ENCODE measurements at places on chromosomes 2 and 18.

GRCh38 chr18:47758000-47758399 is 172.5 kb downstream of the SMAD2 start:
- no peak for DNase-seq

DNA sequence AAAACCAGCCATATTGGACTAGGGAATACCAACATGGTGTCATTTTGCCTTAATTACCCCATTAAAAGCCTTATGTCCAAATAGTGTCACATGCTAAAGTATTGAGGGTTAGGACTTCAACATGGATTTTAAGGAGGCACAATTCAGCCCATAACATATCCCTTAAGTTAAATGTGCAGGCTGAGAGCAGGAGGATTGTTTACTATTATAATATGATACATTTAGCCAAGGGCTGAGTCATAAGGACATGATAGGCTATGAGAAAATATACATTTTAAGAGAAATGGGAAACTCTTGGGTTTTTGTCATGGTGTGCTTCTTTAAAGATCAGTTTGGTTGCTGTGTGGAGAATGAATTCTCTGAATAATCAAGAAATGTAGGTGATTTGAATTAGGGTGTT is 136.8 kb downstream of the RDH14 start:
- DNase-seq: no peak

DNA sequence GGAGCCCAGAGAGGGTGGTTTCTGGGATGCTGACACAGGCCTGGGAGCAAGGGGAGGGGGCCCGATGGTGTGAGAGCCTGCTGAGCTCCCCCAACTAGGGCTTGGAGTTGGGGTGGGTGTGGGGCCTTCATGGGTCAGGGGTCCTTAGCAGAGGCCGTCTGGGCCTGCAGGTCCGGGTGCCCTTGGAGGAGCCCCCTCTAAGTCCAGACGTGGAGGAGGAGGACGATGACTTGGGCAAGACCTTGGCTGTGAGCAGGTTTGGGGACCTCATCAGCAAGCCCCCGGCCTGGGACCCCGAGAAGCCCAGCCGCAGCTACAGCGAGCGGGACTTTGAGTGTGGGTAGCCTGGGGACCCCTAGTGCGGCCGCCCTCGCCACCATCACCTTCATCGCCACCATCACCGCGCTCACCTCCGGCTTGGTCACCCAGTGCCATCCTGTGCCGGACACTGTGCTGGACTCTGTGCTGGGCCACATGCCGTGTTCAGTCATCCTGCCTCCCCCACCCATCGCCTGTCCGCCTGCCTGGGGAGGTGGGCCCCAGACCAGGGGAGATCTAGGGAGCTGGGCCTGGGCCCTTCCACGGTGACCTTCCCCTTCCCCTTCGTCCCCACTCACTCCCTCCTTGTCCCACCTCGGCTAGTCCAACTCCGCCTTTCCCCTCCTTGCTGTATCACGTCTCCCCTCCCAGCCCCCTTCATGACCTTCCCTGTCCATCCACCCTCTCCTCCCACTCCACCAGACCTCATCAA is 980 bp downstream of the SLC4A3 start:
- no peak for DNase-seq

DNA sequence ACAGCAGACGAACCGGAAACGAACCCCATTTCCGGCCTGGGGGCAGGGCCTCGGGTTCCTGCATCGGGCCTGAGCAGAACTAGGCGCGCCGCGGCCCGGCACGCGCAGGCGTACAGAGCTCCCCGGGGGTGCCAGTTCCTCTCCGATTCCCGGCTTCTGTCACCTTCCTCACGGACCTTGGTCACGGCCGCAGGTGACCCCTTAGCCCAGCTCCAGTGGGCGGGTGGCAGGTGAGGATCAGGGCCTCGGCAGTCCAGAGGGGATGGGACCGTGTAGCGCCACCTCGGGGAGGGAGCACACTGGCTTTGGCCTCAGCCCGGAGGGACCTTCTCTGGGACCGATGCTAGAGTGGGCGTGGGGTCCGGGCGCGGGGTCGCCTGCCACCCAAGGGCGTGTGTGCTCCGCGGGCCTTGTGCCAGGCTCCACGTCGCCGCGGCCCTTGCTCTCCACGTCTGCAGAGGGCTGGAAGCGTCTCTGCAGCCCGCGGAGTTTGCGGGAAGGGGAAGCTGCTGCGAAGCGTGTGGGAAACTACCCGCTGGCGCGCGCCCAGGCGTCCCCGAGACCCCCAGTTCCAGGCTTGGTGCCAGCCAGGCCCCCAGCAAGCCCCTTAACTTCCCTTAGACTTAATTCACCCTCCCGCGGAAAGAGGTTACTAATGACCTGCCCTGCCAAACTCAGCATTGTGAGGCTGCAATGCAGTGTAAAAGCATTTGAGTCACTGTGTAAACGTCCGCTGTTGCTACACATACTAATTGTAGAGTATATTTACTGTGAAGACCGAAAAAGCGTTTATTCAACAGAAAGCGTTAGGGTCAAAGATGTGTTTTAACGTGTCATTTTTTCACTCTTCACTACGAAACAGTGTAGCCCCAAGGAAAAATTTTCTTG is at the start of gene TRAPPC12:
TRAPPC12 (plus strand) TSS at position 48 of the 888 bp plus-strand sequence. CDS start 7,930 bp downstream, outside the sequence.
- DNase-seq: peak; percentile 92

GRCh38 chr18:69770238-69770637 is 177.4 kb downstream of the CD226 start:
- DNase-seq: no peak

- DNase-seq: no peak
These were observed 691.2 kb downstream of the EPHA4 start for GRCh38 chr2:220880623-220881596.

DNA sequence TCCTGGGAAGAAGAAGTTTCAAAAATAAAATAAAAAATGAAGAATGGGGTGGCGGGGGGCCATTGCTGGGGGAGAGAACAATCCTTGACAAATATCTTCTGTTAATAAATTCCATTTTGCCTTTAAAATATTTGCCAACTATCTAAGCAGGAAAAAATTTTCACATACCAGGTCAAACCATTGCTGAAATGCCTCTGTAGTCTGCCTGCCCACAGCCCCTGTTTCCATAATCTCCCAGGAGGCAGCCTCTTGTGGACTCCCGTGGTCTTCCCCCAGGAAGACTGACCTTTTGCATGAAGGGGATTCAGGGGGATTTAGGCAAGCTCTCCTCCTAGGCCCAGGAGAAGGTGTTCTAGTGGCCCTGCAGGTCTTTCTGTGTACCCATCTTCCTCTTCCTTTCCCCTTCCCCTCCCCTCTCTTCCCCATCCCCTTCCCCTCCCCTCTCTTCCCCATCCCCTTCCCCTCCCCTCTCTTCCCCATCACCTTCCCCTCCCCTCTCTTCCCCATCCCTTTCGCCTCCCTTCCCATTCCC is 61.0 kb downstream of the RPL37A start:
- no peak for DNase-seq

GRCh38 chr2:54429054-54429453 is 27.1 kb upstream of the SPTBN1 start:
- no peak for DNase-seq

GRCh38 chr2:235866373-235866772 is 301.8 kb downstream of the GBX2 start:
- DNase-seq: no peak

DNA sequence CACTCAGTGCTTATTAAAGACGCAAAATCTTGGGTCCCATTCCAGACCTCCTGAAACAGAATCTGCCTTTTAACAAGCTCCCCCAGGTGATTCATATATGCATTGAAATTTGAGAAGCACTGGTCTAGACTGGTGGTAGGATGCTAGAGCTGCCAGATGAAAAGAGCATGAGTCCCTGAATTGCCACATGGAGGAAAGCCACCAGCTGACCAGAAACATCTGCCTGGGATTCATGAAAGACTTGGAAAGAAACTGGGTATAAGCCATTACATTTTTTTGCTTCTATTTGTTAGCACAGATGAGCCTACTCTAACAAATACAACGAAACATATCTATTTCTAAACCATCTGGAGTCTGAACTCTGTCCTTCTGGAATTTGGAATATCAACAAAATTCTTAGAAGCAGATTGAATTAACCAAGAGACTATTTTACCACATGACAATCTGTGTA is 228.9 kb downstream of the RBM43 start:
- DNase-seq: no peak

DNA sequence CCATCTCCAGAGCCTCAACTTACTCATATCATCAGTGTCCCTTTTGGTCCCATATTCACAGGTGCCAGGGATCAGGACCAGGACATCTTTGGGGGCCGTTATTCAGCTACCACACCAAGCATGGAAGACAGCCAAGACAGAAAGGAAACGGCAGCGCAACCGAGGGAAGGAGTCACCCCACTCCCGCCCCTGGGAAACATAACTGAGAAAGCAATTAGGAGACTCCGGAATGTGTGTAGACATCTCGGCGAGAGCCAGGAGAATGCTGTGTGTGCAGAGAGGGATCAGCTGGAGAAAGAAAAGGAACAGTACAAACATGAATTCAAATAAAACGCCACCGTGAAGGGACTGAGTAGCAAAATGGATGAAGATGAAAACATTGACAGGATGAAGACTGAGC is 13.4 kb upstream of the BOK start:
- no peak for DNase-seq

DNA sequence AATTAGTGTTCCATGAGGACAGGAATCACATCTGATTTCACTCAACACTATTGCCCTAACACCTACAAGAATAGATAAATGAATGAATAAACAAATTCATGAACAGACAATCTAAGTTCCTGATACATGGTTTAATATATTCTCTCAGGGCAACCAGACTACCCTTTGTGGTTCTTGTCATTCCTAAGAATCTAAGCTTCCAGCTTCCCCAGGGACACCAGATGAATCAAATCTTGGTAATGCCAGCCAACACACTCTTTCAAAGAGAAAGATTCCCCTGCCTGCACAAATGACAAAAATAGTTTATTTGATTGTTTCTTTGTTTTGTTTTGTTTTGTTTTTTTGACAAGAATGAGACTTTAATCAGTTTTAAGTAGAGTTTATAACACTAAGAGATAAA is 237.5 kb upstream of the CHAC2 start:
- no peak for DNase-seq

DNA sequence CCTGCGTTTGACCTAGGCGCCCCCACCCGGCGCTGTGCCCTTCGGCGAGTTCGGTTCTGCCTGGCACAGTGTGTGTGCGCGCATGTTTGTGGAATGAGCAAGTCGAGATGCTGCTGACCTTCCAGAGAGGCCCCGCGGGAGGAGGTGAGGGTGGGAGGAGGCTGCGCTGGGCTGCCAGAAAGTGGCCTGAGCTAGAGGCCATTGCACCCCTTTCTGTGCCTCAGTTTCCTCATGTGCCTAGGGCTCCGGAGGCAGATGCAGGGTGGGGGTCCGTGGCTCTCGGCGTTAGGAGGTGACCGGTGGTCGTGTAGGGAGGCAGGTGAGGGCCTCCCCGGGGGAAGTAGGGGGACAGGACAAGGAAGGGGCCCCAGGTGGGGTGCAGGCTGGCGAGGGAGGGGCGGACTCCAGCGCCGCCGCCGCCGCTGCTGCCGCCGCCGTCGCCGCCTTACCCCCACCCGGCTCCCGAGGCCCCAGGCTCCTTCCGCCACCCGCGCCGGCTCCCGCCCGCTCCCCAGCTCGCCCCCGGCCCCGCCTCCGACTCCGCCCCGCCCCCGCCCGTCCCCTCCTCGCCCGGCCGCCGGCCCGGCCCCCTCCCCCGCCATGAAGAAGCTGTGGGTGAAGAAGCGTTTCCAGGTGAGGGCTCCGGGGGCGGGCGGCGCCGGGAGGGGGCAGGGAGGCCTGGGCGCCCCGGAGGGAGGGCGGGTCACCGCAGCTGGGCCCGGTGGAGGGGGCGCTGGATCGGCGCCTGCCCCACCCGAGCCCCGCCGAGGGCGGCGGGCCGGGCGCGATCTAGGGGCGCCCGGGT is 7.0 kb downstream of the SPEG start:
- DNase-seq: peak; percentile 82

- no peak for DNase-seq
These were observed 154.0 kb downstream of the AGAP1 start for GRCh38 chr2:235647877-235648276.

GRCh38 chr18:22172594-22173049 is 3.2 kb downstream of the GATA6 start:
- no peak for DNase-seq

DNA sequence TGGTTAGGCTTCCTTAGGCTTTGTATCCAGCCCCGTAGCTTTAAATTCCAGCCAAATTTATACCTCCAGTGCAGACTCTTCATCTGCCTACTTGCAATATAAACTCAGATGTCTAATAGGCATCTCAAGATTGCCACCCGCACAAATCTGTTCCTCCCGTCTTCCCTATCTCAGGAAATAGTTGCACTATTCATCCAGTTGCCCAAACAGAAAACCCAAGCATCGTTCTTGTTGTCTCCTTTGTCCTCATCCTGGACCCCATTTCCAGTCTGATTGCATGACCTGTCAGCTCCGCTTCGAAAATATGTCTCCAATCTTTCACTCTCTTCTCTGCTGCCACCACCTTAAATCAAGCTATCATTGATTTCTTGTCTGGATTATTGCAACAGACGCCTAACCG is 2.3 kb downstream of the FKBP1B start:
- no peak for DNase-seq

- DNase-seq: peak; percentile 97
These were observed at the start of gene DTNB for GRCh38 chr2:25673300-25674076. DTNB (minus strand) TSS chr2:25673577; CDS start chr2:25652660, 20,917 bp downstream.

- peak; percentile 27 for DNase-seq
These were observed 273.6 kb downstream of the PAX3 start for GRCh38 chr2:222024932-222025880.

- no peak for DNase-seq
These were observed 39.8 kb downstream of the LPIN1 start for GRCh38 chr2:11786191-11786590.

DNA sequence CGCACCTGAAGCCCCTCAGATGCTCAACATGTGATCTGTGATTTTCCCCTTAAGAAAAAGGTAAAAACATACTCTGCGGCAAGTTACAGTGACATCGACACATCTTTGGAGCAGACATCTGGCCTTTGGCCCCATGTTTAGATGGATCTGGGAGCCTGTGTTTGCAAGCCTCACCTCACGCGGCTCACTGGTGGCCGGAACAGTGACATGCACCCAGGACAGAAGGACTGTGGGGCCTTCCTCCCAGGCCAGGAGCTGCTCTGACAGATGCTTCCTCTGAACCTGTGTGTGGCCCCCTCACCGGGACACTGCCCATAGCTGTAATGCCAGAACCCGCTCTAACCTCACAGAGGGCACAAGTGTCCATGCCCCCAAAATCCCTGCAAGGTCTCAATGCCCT is 13.1 kb downstream of the PASK start:
- DNase-seq: no peak

DNA sequence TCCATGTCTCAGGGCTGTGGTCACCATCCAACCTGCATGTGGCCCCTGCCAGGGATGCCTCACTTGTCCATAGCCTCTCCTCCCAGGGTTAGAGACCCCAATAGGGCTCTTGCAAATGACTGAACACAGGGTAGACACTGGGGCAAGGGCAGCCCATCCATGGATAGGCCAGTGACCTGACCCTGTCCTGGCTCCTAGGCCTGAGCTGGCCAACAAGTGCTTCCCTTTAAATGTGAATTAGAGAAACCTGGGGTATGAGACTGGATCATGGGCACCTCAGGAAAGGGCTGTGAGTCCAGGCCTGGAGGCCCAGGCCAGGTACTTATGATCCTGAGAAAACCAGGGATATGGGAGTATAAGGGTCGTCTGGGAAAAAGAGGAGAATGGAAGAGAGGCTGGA is 64.5 kb downstream of the COPS8 start:
- DNase-seq: no peak

GRCh38 chr2:40273734-40274182 is 178.1 kb downstream of the SLC8A1 start:
- DNase-seq: no peak

GRCh38 chr2:120736624-120737339 is 1.1 kb downstream of the GLI2 start:
- peak; percentile 45 for DNase-seq

- DNase-seq: no peak
These were observed 75.8 kb downstream of the ASAP2 start for GRCh38 chr2:9282128-9283112.

- no peak for DNase-seq
These were observed 426.7 kb downstream of the SETBP1 start for GRCh38 chr18:45107425-45107824.

- peak; percentile 52 for DNase-seq
These were observed 128.3 kb upstream of the SPATS2L start for GRCh38 chr2:200177971-200178911.
